Stimulated activated CD4-positive, alpha-beta T cell treated with anti-CD3 and anti-CD28 coated beads, Interleukin-4, amount 100 ng/mL, for 48 hours (primary cell): ENCODE measurements at places on chromosomes 1 and 21.

- no peak for DNase-seq
Measured at GRCh38 chr1:151629278-151629677, 17.4 kb downstream of the SNX27 start.

GRCh38 chr21:40255518-40256444, 388.5 kb downstream of the PCP4 start:
- DNase-seq, result no peak

DNA sequence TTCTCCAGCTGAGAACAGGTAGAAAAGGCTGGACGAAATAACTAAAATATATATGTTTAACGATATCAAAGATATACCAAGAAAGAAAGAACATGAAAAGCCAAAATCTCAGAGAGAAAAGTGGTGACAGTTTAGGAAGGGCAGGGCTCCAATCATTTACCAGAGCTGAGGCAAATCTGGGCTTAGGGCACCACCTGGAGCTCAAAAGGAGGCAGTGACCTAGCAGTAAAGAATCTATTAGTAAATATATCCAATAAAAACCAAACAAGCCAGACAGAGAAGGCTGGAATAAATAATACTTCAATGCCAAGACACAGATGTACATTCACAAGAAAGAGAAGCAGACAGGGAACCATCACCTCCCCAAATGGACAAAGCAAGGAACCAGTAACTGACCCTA, 43.5 kb downstream of the CHIA start:
- DNase-seq, result peak; percentile 45

DNA sequence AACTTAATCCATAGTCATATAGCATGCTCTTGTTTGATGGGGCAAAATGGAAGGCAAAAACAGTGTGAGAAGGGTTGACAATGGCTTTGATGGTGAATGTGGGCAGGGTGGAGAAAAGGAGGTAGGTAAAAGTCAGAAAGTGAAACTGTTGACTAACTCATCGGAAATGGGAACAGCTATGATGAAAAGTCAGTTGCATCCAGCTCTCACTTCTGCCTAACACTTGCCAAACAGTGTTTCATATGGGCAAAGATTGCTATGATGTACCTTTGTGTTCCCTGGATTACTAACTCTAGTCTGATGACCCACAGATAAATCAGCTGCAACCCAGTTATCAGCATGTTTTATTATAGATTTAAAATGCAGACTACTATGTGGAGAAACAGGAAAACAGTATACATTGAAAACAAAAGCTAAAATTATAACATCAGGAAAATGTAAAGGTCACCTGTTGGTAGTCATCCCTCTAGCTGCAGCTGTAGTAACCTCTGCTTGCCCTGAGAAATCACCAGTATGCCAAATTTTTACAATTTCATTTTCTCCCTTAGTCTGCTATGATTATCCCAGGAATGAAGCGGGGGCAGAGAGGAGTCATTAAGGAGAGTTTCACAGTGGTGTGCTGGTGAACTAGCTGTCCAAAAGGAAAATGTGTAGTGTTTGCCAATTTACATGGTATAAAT, 11.7 kb downstream of the TNFSF18 start:
- peak; percentile 0 for DNase-seq

DNA sequence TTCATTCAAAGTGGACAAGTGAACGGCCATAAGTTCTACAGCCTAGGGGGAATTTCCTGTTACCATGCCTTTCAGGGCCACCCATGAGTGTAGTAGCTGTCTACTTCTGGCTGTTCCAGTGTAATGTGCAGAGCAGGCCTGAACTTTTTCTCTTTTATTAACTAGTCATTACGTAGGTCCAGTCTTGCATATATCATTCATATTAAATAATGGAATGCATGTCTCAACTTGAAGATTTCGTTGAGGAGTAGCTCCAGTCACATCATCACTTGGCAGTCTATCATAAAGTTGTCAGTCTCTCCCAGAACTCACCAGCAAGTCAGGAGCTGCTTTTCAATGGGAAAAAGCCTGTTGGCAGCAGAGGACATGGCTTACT, 12.0 kb upstream of the GIPC2 start:
- no peak for DNase-seq

DNA sequence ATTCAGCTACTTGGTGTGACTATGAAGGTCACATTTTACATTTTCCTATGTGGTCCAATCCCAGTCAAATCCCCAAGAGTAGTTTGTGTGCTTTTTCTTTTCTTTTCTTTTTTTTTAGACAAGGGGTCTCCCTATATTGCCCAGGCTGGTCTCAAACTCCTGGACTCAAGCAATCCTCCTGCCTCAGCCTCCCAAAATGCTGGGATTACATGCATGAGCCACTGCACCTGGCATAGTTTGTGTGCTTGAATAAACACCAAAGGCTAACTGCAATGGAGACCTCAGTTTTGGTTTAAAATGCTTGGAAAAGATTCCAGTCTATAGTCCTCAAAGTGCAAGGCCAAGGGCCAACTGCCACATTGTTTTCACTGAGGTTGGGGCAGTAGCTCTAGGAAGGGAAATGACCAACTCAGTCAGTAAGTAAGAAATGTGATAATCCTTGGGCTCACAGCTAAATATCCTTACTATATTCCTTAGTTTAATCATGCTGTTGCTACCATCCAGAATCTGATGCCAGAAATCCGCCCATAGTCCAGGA, 38.6 kb downstream of the EIF2B3 start:
- DNase-seq, result no peak

- DNase-seq, result no peak
Measured at GRCh38 chr1:39533442-39533841, 42.0 kb downstream of the BMP8A start.

DNA sequence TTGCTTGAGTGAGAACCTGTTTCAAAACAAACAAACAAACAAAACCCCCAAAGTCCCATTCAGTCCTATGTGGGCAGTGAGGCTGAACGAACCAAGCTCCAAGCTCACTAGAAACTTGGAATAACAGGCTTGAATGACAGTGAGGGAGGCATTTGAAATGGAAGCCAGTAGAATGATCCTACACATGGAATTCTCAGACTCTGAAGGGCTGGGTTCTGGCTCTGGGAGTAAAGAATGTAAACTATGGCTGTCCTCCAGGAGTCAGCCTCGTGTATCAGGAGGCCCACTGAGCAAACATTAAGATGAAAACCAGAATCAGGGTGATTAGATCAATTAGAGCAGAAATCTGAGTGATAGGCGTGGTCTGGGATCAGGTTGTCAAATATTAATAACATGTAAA, 14.9 kb downstream of the PCP4L1 start:
- DNase-seq, result no peak

DNA sequence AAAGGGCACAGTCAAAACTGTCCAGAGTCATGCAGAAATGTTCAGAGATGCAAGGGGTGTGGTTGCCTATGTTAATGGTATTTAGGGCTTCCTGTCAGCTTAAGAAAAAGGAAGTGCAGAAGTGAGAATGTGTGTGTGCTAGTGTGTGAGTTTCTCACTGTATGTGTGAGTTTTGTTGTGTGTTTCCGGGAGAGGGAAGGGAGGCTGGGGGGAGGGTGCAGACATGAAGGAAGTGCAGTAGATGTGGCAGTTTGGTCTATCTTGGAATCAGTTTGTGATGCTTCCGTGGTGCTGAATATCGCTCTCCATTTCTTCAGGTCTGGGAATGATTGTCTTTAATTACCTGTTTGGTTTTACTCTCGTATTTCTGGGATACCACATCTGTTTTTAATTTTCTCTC, 16.5 kb upstream of the ATP6V1G3 start:
- DNase-seq, result no peak

DNA sequence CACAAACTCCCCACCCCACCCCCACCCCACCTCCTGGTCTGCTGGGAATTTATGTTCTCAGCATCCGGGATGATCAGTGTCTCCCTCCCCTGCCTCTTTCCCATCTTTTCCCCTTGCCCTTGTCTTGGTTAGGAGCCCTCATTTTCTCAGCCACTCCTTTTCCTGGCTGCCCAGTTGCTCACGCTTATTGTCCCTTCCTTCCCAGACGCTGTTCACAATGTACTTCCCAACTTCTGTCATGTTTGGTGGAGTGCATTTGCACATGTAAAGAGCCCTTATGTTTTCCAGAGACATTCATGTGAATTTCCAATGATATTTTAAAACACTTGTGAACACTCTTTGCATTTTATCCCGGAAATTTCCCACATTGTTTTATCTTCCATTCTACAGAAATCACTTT, 192.1 kb downstream of the RHOU start:
- DNase-seq, result no peak

DNA sequence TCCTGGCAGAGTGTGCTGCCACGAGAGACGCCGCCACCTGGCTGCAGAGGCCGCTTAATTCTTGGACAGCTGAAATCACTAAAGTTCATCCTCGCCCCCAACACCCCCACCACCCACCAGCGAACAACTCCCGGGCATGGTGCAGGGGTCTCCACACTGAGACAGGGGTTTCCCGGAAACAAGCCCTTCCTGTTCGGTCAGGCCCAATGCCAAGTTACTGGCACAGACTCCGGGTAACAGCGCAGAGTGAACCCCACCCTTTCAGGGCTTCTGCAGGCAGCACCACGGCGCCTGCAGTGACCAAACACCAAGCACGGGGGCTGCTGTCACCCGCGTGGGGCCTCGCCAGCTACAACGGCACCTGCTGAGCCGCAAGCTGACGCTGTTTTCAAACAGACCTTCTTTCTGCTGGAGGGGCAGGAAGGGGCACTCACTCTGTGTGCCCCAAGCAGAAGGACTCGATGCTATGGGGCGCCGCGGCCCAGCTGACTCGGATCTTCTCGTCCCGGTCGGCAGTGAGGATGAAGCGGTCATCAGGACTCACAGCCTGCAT, 17.4 kb downstream of the WDR4 start:
- DNase-seq, result no peak

DNA sequence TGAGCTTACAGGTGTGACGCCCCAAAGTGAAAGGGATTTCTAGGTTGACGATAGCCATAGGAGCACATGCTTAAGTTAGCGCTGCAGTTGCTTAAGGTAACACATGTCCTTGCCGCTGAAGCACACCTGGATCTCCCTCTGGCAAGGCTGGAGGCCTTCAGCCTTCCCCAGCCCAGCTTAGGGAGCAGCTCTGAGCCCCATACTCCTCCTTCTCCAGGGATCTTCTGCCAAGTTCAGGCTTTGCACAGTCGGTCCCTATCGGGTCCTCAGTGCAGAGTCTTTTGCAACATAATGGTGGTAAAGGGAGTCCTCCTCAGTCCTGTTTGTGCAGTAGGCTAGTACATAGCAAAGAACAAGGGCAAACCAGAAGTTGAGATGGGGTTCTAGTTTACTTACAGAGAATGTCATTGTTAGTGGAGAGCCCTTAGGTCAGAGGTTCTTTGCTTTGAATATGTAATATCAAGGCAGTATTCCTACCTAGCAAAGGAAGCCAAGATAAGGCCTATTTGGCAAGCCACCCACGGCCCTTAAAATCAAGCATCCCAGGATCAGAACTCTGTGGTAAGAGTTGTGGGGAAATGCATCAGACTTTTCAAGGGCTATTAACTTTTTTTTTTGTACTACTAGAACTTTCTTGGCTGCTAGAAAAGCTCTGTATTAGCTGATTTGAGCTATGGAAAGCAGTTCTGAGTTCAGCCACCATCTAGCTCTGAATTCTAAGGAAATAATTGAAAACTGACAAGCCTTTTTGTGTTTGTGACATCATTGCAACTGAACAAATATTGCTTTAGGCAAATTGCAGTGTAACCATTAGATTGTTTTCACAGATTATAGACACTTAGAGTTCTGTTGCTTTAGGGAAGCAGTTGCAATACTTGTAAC, 1.4 kb downstream of the EVA1C start:
- DNase-seq, result no peak
